ENCODE measurements at places on chromosomes 7 and 10.

DNA sequence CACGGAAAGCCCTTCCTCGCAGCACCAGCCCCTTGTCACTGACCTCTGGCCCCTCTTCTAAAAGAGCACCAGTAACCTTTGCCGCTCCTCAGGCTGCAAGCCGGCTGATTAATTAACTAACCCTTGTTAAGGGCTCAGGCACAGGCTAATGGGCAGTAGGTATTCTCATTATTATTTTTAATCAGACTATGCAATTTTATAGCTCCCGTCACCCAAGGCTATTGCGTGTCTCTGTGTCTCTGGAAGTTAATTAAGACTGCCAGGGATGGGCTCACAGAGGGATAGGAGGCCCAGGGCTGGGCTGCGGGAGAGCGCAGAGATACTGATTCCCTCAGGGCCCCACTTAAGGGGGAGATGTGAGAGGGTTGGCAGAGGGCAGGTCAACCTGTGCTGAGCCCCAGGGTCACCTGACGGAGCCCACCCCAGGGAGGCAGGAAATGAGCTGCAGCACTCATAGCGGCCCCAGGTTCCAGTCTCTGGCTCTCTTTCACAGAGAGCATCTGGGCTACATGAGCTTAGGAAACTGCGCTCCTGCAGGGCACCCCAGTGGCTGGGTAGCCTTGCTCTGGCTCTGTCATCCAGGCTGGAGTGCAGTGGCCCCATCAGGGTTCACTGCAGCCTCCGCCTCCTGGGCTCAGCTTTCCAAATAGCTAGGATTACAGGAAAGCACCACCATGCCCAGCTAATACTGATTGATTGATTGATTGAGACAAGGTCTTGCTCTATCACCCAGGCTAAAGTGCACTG, 92.2 kb upstream of the LRRC4 start:
- DNase-seq, result no peak

DNA sequence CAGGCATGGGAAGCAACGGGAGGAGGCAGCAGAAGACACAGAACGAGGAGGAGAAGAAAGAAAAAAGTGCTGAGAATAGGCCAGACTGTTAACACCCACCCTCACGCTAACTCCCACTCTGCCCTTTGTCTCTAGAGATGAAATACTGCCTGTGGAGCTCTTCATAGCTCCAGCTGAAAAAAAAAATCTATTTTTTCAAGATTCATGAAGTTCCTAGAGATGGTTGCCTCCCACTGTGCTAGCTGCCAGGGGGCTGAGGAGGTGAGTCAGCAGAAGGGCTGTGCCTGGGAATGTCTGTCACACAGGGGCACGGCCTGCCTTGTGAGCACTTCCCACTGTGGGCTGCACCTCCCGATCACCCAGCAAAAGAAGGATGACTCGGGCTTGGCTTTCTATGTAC, 144.5 kb downstream of the RNF216 start:
- DNase-seq, result no peak

- DNase-seq, result no peak
Observed at GRCh38 chr10:306007-306674, 170.9 kb downstream of the ZMYND11 start.

DNA sequence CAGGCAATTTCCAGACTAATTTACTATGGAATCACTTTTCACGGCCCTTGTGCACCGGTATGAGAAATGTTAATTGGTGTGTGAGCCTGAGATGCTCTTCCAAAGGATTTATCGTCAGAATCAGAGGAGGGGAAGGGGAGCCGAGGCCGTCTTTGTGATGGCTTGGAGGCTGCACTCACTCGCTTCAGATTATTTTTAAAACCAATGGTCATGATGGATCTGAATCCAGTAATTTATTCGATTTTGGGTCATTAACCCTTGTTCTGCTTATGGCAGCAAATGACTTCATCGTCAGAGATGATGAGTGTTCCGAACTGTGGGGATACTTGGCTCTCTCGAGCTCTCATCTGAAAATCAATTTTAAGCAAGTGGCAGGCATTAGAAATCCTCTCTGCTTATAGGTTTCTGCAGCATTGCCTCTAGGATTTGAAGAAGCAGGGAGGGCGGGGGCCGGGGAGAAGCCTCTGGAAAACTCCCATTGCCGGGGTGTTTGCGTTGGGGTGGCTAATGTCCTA, 576.3 kb downstream of the LRMDA start:
- no peak for DNase-seq

DNA sequence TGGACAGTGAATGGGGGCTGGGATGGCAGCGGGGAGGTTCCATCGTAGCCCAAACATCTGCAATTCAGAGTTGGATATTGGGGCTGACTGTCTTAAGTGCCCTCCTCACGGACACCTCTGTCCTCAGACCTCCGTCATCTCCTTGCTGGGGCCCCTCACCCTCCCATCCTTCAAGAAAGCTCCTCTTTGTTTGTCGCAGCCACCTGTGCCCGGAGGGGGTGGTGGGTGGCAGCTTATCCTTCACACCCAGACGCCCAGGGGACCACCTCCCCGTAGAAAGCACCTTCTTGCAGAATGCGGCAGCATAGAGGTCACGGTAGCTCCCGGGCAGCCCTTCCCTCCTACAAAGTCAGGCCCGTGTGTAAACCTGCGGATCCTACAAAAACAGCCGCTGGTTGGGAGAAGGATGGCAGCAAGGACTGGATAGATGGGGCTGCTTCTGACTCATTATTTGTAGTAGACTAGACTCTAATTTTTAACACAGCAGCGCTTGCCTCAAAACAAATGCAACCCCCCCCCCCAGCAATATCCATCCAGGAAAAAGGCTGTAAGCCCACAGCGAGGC, 1.3 kb upstream of the PTPRN2 start:
- no peak for DNase-seq

DNA sequence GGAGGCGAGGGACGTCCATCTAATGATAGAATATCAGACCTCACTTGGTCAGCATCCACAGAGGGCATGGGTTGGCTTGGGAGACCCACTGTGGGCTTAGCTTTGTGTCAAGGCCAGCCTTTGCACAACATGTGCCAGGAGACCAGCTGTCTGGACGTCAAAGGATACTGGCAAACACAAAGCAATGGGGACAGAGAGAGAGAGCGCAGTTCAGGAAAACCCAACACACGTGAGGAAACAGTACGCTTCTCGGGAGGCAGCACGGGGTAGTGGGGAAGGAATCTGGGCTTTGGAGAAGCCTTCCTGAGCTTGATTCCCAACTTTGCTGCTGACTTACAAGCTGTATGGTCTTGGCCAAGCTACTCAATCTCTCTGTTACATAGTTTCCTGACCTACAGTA, 14.7 kb downstream of the PRLHR start:
- no peak for DNase-seq

- no peak for DNase-seq
Observed at GRCh38 chr10:60369547-60369930, 20.1 kb downstream of the ANK3 start.
